ENCODE measurements at places on chromosomes 5 and 9.

- DNase-seq: peak; percentile 52
These were observed 30.7 kb downstream of the IFNW1 start for GRCh38 chr9:21110708-21111576.

- no peak for DNase-seq
These were observed 9.3 kb downstream of the PAIP1 start for GRCh38 chr5:43547532-43547931.

DNA sequence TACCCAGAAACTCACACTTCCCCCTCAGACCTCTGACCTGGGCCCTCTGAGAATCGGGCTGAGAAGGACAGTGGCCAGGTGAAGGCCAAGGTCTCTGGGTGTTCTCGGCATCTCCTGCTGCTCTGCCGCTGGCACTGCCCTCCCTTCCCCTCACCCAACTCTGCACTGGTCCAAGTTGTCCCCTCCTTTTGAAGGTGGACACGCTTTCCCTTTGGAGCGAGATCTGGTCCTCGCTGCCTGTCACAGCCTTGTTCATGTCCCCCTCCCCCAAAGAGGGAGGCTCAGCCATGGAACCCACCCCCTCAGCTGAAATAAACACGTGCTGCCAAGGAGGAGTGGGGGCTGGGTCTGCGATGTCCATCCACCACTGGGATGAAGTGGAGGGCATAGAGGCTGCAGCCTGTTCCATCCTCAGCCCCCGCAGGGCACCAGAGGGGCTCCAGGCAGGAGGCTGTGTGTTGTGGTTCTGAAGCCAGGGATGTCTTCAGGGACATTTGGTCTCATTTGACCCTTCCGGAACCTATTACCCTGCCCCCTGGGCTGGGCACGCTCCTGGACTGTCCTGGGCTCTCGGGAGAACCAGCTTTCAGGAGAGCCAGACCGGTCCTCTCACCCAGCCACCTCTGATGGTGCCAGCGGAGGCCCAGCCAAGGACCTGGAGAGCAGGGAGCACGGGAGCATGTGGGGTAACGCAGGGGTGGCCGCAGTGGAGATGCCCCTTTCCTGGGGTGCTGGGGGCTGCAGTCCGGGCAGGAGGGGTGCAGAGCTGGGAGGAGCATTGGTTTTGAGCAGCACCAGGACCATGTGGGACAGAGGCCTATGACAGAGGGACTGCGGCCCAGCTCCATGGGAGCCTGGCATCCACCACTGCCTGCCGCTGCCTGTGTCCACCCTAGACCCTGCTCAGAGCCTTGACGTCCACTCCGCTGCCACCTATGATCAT lies 4.7 kb upstream of the LCN2 start:
- no peak for DNase-seq

DNA sequence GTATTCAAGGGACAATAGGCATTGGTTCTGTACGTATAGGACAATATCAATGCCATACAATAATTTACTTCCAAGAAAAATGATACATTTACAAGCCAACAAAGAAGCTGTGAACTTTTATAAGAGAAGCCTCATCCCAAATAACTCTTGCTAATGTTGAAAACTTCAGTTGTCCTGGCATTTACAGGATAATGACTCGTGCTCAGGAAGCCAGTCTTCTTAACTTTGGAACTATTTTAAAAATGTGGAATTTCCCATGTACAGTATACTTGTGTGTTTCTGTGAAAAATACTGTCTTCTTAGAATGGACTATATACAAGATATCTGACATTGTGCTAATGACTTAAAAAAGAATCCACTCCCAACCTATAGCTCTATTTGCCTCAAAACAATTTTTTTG lies 1479.3 kb upstream of the CDH9 start:
- no peak for DNase-seq

GRCh38 chr5:81717226-81717625 lies 33.7 kb downstream of the SSBP2 start:
- no peak for DNase-seq

GRCh38 chr5:155822177-155822576 lies 504.8 kb upstream of the SGCD start:
- DNase-seq: no peak

DNA sequence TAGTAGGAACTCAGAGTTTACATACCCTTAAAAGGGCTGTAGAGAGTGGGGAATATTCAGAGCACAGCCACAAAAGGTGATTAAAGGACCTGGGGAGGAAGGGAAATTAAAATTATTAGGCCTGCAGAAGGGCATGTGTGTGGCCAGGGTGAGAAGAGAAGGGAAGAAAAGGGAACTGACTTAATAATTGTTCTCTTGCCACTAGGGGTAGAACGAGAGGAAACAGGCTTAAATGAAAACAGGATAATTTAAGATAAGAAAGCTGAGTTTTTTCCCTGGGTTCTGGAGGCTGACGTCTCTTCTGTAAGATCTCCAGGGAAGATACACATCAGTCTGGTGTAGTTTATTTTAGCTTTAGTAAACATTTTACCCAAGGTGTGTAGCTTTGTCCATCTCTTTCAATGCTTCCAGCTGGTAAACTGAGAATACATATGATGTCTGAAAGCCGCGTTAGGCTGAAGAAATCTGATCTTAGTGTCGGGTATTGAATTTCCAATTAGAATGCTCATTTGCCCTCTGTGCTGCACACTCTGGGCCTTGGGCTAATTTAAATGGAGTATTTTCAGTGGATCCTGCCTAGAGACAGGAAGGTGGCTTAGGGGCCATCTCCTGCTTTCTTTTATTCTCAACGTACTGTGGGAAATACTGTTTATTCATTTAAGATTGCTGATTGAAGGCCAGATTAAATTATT lies 416.8 kb downstream of the TMEM38B start:
- DNase-seq: no peak

DNA sequence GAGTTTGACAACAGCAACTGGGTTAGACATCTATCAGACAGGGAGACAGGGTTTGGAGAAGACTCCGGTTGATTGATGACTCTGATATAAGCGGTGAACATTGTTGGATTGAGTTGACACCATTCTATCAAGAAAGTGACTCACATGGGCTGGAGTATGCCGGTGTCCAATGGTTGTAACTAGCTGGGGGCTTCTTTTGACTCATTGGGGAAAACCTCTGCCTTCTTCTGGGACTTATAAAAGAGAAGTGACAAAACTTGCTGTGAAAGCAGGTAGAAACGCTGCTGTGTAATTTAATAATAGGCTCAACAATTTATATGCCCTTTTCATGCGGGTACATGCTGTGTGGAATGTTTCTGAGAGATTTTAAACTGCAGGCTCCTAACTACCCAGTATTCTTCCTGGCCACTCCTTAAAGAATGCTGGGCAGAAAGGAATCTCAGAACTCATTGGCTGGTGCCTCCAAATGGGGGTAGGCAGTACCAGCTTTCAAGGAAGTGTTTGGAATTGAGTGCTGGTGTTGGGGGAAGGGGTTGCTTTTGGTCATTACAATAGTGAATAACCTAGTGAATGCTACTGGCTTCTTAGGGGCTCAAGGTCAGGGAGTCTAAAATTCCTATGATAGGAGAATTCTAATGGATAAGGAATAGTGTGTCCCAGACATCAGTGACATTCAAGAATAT lies 43.9 kb downstream of the FYB1 start:
- no peak for DNase-seq

GRCh38 chr5:177523711-177524538 lies 7.2 kb upstream of the DDX41 start:
- DNase-seq: no peak
